ENCODE measurements at places on chromosomes 4 and X.

GRCh38 chr4:151246742-151247141 lies 30.2 kb upstream of the PRSS48 start:
- DNase-seq, result no peak

- DNase-seq, result no peak
Observed at GRCh38 chr4:67697860-67698687, 2.9 kb downstream of the UBA6 start.

- DNase-seq, result no peak
Observed at GRCh38 chrX:77694491-77694890, 91.5 kb downstream of the ATRX start.

DNA sequence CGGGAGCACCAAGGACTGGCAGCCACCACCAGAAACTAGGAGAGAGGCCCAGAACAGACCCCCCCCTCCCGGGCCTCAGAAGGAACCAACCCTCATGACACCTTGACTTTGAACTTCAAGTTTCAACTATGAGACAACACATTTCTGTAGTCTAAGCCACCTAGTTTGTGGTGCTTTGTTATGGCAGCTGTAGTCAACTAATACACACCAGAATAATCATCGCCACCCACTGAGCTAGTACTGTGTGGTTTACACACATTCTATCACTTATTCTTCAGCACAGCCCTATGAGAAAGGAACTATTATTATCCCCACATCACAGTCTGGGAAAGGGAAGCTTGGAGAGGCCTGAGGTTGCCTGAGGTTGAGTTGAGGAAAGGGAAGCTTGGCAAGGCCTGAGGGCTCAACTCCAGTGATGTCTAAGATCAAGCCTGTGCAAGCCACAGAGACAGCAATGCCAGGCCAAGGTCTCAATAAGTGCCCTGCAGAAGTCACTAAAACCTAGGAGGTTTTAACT lies 126.6 kb downstream of the FHDC1 start:
- no peak for DNase-seq

GRCh38 chrX:119942831-119943184 lies 743 bp downstream of the NKAP start:
- no peak for DNase-seq

DNA sequence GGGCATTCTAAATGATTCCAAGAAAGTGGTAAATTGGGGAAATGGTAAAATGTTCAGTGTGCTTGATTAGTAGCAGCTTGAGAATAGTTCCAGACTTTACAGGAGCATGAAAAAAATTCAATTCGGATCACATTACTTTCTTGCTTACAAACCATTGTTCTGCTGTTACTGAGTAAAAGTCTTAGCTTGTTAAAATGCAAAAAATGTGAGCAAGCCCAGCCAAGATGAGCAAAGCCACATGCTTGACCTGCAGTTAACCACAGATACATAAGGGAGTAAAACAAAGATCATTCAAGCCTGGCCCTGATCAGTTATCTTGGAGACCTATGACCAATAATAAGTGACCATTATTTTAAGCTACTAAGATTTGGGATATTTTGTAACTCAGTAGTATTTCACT lies 562.9 kb upstream of the MAGEB2 start:
- DNase-seq, result no peak

DNA sequence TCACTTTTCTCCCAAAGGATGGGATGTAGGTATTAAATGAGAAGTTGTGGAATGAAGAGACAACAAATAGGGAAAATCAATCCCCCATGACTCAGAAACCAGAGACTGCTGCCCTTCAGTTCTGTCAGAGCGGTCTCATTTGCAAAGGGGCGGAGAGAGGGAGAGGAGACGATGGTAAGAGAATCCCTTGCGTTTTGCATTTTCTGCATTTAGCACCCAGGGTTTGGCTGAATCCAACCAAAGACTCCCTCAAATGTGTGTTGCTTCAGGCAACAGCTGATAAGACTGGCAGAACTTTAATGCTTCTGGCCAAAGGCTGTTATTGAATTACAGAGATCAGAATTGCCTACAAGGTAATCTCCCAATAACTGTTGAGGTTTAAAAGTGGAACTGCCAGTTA lies 230.2 kb downstream of the EVC2 start:
- no peak for DNase-seq

DNA sequence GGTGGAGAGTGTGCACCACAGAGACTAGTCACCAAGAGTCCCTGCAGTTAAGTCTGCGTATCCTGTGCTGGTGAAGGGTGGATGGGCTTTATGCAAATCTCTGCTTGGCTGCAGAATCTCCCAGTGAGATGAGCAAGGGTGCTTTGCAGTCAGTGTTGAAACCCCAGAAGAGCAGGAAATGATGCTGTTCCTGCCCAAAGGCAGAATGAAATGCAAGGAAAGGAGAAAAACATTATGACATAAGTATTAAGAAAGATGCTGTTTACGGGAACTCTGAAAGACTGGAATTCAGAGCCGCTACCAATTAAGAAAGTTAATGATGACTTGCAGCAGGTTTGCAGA lies 25.4 kb upstream of the ACSL1 start:
- DNase-seq, result no peak

DNA sequence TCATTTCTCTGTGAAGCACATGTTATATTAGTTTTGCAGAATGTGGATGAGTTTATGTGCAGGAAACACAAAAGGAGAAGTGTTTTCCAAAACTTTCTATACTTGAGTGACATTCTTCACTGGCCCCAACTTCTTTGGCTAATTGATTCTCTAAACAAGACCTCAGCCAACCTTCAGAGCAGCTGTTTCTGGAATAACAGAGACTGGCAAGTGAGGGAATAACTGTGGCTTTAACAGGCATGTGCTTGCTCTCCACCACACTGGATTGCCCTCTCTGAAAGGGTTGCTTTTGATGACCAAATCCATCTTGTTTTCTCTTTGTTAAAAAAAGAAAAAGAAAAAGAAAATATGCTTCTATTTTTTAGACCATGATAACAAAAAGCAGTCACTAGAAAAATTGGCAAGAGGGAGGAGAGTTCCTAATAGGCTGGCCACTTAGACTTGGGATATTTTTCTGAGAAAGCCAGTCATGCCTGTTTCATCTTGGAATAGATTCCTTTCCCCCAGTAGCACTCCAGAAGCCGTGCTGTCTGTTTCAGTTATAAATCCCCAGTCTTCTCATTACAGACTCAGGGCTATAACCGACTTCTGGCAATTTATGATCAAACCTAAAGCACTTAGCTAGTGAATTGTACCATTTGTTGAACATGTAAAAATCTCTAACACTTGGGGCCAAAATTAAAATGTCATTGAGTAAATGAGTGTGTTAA lies 295.0 kb upstream of the NR3C2 start:
- DNase-seq, result no peak

DNA sequence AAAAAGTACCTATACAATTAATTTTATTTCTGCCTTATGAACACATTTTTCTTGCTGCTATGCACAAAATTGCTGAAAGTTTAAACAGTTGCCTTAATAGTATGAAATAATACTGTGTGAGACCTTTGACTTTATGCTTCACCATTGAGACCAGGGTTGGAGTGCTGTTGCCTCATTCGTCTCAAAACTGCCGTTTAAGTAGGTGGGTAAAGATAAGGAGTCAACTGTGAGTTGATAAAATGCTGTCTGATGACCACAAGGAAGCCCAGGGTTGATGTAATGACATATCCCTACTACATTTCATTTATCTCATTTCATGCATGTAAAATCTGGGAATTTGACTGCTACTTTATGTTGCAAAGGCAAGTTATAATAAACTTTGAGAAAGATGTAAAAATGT lies 23.4 kb downstream of the STK26 start:
- DNase-seq, result no peak

DNA sequence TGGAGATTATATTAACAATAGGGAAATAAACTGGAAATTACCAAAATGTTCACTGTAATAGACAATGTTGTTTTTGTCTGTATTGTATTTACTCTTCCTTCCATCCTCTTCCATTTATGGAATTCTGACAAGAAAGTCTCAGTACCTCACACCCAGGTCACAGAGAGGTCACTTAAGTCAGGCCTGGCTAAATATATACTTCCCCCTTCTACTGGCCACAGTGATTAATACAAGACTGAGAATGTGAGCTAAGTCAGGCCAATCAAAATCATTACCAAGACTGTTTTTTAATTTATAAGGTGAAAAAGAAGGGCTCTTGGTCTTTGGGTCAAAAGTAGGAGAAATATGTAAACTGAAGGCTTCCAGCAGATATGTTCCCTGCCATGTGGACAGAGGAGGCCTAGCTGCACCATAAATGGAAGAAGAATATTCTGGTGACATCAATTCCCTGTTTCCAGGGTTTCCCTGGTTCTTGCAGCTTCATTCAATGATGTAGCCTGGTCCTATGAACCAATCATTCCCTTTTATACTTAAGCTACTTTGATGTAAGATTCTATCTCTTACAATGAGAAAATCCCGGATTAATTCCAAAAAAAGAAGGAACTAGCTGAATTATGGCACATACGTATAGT lies 64.3 kb downstream of the LRBA start:
- DNase-seq, result no peak

GRCh38 chrX:15814771-15815365 lies 24.6 kb downstream of the ZRSR2 start:
- no peak for DNase-seq

DNA sequence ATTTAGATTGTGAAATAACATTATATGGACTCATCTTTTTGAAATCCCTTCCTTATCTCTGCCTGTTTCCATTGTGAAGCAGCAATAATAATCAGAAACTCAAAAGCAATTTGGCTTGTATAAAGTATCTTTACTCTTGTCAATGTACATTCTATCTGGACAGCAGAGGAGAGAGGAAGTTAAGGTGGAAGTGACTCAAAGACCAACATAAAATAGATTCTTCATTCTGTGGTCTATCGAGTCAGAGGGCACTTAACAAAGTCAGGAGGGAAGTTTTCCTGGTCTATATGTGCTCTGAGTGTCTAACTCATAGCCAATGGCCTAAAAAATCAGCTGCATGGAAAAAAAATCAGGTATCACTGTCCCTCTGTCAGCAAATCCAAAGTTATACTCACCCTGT lies 155.5 kb downstream of the EMCN start:
- no peak for DNase-seq
